ENCODE measurements at places on chromosomes 11 and 22.

DNA sequence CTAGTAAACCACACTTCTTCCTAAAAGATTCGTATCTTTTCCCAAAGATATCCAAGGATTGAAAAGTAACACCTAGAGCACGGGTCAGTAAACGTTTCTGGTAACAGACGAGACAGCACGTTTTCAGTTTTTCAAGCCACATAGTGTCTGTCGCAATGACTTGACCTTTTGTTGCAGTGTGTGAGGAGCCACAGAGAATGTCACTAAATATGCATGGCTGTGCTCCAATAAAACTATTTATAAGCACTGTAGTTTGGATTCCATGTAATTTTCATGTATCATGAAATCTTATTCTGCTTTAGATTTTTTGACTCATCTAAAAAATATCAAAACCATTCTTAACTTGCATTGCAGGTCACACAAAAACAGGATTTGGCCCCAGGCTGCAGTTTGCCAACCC is 18.3 kb upstream of the MICAL3 start:
- DNase-seq = no peak

GRCh38 chr11:124633355-124633754 is 10.7 kb downstream of the TBRG1 start:
- no peak for DNase-seq

DNA sequence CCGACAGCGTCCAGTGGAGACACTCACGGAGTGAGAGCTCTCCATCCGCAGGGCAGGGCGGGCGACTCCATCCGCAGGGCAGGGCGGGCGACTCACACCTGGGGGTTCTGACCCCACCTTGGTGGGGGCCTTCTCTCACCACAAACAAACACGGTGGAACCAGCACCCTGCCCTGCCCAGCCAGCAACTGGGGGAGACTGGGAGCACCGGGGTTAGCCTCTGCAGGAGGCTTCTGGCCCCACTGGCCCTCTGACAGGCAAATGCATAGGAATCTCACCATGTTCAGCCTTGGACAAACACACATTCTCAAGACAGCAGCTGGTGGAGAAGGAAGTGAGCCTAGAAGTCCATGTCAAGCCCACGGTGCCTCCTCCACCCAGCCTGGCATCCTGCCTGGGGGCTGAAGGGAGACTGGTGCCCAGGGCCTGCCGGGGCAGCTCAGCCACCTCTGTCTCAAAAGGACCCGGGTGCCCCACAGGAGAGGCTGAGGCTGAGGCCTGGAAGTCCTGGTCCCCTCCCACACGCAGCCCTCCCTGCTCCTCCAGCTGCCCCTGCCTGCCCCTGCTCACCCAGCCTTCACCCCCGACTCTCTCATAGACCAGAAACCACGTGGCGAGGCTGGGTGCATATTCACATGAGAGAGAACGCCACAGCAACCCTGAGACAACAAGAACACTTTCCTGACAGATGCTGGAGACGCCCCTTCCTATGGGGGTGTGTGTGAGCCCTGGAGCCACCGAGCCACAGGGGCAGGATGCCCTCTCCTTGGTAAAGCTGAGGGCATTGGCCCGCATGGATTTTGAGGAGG is 98.4 kb upstream of the B3GAT1 start:
- DNase-seq = no peak

DNA sequence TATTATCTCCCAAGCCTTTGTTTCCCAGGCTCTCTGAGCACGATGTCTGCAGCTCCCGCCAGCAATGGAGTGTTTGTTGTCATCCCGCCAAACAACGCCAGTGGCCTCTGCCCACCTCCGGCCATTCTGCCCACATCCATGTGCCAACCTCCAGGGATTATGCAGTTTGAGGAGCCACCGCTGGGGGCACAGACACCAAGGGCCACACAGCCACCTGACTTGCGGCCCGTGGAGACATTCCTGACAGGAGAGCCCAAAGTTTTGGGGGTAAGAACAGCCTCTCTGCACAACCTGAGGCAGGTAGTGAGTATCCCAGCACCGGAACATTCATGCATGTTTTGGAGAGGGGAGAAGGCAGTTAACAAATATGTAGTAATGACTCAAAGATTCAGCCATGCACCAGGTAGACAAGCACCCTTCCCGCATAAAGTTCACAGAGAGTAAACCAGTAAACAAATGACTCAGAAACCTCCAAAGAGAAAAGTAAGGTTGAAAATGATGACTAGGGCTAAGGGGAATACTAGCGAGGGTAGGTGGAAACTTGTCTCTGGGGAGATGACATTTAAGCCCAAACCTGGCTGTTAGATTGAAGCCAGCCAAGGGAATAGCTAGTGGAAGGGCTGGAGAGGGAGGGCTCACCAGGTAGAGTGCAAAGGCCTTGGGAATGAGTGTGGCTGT is 7.2 kb downstream of the MS4A15 start:
- no peak for DNase-seq

- DNase-seq = no peak
Observed at GRCh38 chr11:115906171-115906570, 402.0 kb upstream of the CADM1 start.
